ENCODE measurements at places on chromosomes 11 and 22.

GRCh38 chr11:41222236-41222635 is 237.2 kb downstream of the LRRC4C start:
- no peak for DNase-seq

DNA sequence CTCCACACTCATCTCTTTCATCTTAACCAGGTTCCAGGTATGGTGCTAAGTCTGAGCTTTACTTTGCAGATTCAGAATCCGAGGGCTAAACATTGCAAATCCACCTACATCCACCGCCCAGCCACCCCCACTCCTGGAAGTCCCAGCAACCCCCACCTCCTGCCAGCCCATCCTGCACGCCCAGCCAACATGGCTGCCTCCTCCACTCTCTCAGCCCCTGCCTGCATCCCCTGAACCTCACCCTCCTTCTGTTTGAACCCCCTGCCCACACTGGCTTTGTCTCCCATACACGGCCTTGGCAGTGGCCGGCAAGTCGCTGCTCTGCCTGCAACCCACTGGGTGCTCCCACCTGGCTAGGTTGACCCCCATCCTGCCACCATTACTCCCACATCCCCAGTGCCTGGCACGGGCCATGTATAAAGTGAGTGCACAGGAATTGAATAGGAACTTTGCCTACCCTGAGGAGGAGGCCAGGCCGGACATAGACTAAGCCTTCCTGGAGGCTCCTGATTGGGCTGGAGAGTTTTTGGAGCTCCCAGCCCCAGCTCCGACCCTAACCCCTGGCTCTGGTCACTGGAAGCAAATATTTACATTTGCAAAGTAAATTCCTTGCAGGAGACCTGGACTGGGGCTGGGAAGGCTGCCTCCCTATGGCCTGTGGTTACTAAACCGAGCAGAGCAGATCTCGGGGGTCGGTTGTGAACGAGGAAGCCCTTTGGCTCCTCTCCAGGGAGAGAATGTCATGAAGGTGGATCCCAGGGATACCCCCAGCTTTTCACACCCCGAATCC is 14.4 kb downstream of the EMID1 start:
- no peak for DNase-seq

GRCh38 chr11:113896156-113896879 is 8.3 kb upstream of the HTR3B start:
- DNase-seq = no peak

GRCh38 chr22:30891781-30892180 is 76.8 kb downstream of the MORC2 start:
- no peak for DNase-seq

DNA sequence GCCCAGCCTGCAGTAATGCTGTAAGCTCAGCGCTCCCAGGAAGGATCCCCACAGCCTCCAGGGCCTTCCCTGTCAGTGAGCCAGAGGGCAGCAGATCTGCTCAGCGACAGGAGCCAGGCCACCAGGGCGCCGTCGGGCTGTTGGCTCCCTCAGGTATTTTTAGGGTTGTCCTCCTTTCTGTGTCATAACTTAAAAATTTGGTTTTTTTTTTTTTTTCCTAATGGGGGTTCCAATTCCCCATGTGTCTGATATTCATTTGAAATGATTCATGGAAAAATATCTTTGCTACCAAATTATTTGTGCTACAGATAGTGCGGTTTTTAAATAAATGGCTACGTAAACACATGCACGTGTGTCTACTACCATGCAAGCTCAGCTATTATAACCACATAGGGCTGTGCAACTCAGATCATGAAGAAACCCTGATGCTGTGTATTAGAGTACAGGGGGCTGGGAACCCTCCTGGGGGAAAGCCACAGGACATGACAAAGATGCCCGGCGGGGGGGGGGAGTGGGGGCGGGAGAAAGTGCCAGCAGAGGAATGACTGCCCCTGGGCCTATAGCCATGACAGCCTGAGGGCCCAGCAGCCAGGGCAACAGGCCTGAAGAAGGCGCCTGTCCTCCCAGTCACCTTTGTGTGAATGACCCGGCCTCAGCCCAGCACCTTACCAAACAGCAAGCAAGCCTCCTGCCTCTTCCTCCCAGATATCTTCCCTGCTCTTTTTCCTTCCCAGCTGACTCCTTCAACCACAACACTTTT is 89.3 kb downstream of the NAT10 start:
- no peak for DNase-seq

GRCh38 chr11:115523727-115524399 is 19.6 kb upstream of the CADM1 start:
- DNase-seq = no peak

DNA sequence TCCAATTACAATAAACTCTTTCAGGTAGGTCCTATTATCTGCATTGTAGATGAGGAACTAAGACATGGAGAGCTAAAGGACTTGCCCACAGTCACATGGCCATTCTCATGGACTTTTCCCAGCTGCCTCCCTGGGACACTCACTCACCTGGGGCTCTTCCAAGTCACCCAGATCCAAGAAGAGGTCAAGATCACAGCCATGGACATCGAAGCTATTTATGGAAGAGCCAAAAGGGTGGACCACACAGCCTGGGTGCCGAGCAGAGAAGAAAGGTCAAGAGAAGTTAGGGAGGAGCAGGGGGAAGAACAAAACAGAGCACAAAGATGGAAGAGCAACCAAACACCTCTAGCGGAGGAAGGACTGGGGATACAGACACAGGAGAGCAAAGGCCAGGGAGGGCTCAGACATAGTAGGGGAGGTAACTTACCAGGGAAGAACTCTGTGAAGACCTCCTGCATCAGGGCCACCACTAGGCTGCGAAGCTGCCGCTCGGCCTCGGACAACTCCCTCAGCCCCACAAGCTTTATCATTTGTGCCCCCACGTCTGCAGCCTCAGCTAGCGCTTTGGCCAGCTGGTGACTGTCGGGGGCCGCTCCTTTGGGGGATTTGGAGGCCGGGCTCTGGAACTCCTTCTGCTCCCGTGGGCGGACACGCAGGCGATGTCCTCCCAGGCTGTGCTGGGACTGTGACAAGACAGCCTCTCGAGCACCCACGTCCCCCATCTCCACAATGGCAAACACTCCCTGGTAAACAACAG is 7.4 kb upstream of the EEF1G start:
- DNase-seq = no peak

- DNase-seq = no peak
Measured at GRCh38 chr22:38881464-38881871, 9.5 kb upstream of the CBX6 start.

- DNase-seq = no peak
Measured at GRCh38 chr22:44703255-44703870, 1.4 kb downstream of the PRR5 start.

DNA sequence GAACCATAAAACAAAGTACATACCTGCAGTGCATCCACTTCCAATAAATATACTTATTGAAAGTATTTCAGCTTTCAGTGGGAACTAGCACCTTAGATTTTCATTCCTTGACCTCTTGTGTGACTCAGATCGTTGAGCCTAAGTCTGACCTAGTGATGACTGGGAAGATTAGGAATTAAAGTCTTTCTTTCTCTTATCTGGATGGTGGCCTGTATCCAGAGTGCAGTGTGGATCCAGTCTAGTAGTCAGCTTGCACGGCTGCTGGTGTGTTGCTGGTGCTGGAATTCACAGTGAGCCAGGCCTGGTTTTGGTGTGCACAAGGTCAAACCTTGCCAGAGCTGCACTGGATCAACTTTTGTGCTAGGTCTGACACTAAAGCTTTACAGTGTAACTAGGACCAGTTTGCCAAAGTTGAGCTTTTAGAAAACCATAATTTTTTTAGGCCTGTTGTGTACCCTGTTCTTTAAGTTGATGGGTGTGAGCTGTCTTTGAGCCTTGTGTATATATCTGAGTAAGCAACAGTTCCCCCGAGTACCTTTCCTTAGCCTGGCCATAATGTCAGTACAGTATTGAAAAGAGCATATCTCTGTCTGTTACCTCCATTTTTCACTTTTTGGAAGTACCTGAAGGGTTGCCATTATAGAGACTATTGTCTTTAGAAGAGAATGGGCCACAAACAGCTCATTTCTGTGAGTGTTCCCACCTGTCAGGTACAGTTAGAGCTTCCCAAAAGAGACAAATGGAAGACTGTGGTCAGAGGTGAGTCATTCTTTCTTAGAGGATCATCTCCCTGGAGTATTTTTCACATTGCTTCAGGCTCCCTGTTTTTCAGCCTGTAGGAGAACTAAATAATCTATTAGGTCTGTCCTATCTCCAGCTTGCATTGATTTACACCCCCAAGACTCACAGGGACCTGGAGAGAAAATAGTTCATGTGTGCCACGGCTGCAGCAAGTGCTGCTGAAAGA is 89.8 kb downstream of the ALX4 start:
- DNase-seq = no peak

DNA sequence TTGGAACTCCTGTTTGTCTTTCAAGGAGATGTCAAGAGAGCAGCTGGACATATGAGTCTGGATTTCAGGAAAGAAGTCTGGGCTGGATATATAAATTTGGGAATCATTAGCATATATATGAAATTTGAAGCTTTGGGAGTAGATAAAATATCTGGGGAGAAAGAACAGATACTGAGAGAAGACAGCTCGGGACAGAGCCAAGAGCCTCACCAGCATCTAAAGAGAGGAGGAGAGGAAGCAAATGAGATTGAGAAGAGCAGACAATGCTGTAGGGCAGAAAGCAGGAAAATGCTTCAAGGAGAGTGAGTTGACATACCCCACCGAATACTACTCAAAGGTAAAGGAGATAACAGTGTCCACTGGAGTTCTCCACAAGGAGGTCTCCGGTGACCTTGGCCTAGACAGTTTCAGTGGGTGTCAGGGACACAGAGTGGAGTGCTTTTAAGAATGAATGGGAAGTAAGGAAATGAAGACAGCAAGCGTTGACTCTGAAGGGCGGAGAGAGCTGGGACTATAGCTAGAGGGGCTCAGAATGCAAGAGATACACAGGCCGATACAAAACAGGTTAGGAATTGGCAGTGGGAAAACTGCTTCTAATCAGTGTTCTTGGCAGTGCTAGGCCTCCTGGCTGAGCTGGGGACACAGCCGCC is 862 bp downstream of the APBB1 start:
- no peak for DNase-seq

DNA sequence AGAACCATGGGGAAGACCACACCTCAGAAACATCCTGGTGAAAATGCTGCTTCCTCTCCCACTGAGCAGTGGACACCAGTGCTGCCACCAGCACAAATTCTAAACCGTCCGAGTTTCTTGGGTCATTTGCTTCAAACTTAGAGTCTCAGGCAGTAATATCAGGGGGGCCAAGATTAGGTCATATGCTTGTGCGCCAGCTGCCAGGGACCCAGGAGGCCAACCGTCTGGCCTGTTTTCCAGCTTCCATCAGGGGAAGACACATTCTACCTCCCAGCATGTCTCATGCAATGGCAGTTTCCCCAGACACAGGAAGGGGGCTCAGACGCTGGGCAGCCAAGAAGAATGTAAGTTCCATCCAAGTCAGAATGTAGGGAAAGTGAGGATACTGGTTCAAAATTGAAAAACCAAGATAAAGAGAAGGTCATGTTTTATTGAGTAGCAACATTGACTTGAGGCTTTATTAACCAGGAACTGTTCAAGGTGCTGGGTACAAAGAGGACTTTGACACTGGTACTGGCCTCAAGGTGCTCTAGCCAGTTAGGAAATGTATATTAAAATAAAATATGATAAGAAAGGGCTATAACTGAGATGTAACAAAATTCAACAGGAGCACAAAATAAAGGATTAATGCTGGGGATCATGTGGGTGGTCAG is 59.7 kb upstream of the EED start:
- no peak for DNase-seq

- DNase-seq = no peak
Measured at GRCh38 chr11:60791153-60791933, 6.2 kb downstream of the MS4A10 start.
